ENCODE measurements at places on chromosomes 7 and 10. TPM values are rescaled to one million over a fixed set of nuclear protein-coding genes. Genes with fewer than 3 reads are reported as not detected.

DNA sequence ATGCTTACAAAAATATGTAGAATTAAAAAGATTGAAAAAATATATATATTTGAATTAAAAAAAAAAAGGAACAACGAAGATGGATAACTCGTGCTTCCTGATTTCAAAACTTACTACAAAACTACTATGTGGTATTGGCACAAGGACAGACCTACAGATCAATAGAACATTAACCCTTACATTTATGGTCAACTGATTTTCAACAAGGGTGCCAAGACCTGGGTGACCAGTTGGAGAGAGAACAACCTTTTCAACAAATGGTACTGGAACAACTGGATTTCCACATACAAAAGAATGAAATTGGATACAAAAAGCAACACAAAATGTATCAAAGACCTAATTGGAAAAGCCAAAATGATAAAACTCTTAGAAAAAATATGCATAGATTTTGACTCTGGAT lies 10.1 kb downstream of the AP3M1 start:
- H3K4me3 ChIP-seq, result no peak overlapping the region
- DNase-seq, result no peak
- H3K27ac ChIP-seq, result no peak overlapping the region
- H3K4me1 ChIP-seq, result 0 out of 2 replicates have a peak, but pooled peaks cover under 1% of the 10 kb centered on the region

PRSS2 gene
- total RNA-seq, result 0.40 TPM

DNA sequence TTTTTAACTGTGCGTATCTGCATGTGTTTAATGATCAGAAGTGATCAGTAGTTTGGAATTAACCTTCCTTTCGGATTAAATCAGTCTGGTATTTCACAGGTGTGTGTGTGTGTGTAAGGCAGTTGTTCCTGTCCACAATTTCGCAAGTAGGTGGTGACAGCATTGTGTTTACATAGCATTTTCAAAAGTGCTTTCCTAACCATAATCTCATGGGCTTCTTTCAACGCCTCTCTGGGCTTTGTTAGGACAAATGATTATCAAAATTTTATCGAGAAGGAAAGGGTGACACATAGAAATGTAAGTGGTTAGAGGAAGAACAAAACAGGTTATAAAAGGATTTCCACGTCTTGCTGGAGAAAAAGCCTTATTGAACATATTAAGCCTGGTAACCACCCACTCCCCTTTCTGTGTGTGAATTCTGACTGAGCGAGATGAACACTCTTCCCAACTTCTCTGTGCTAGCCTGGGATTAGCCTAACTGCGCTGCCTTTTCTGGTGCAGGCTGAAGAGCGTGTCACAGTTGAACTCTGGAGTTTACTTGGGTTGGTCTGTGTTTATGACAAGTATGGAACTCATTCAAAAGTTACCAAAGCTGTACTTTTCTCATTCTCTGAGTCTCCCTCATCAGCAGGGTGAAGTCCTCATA lies 292.3 kb upstream of the PITRM1 start:
- no peaks in the 10 kb centered on the region for H3K27me3 ChIP-seq
- H3K36me3 ChIP-seq, result no peaks in the 10 kb centered on the region
- DNase-seq, result peak; percentile 25
- peaks cover 42% of the 10 kb centered on the region for H3K4me1 ChIP-seq
- peak overlapping the region; percentile 89 for H3K27ac ChIP-seq

DNA sequence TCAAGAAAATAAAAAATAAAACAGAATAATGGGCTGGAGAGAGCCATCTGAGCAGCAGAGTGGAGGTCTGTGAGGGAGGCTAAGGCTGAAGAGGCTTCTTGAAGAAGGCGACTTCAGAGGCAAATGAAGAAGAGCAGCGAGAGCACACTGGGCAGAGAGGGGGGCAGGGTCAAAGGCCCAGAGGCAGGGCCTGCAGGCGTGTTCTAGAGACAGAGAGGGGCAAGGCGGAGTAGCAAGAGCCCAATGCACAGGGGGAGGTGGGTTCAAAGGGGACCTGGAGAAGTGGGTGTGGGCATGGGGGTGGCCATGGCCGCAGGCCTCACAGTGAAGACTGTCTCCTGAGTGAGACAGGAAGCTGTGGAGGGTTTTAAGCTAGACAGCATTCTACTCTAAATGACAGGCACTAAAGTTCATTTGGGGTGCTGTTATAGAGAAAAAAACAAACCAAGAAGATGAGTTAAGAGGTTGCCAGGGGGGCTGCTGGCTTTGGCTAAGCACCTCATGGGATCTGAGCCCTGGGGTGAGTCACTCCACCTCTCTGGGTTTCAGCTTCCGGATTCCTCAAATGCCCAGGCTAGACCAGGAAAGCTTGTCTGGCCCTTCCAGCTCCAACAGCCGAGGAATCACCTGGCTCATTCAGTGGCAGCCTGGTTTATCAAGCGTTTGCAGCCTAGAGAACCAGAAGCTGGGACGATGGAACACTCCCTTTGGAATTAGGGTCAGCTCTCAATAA lies 81.7 kb downstream of the DLG5 start:
- H3K4me1 ChIP-seq, result peaks cover 30% of the 10 kb centered on the region
- peaks cover 48% of the 10 kb centered on the region for H3K36me3 ChIP-seq
- H3K27ac ChIP-seq, result peak overlapping the region; percentile 36
- no peak overlapping the region for H3K4me3 ChIP-seq

GRCh38 chr10:24340883-24341282 lies 131.9 kb downstream of the KIAA1217 start:
- H3K27me3 ChIP-seq, result no peaks in the 10 kb centered on the region
- peaks cover 26% of the 10 kb centered on the region for H3K4me1 ChIP-seq
- no peak overlapping the region for H3K4me3 ChIP-seq
- H3K27ac ChIP-seq, result no peak overlapping the region
- DNase-seq, result no peak

ZPBP gene
- not detected for total RNA-seq

DNA sequence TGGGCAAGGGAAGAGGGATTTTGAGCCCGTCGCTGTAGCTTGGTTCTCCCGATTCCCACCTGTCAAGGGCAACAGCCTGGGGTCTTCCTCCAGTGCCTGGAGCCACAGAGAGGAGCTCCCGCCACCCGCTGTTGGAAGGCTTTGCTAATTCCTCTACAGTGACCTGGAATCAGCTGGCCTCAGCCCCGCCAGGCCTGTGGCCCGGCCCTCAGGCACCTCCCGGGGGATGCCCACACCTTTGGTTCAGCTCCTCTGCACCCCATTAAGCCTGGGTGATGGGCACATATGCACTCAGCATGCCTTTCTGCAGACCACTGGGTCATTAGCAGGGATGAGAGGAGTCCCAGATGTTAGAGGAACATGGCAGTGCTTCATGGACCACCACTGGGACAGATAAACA lies 121.4 kb upstream of the MKI67 start:
- H3K36me3 ChIP-seq, result no peaks in the 10 kb centered on the region
- DNase-seq, result no peak

GRCh38 chr10:5449227-5449626 lies 36.9 kb downstream of the NET1 start:
- H3K27ac ChIP-seq, result no peak overlapping the region
- DNase-seq, result no peak
- peaks cover 36% of the 10 kb centered on the region for H3K36me3 ChIP-seq
- H3K4me3 ChIP-seq, result peak overlapping the region; percentile 92

- H3K4me3 ChIP-seq, result peak overlapping the region; percentile 75
- peaks cover 17% of the 10 kb centered on the region for H3K27me3 ChIP-seq
- peak; percentile 74 for DNase-seq
- H3K4me1 ChIP-seq, result peaks cover 16% of the 10 kb centered on the region
- no peaks in the 10 kb centered on the region for H3K36me3 ChIP-seq
These were observed 884 bp downstream of the ICA1 start for GRCh38 chr7:8260871-8261694.

VAX1 gene
- 0.98 TPM for total RNA-seq

- no peak overlapping the region for H3K27ac ChIP-seq
- no peak for DNase-seq
- no peaks in the 10 kb centered on the region for H3K27me3 ChIP-seq
- no peaks in the 10 kb centered on the region for H3K36me3 ChIP-seq
These were observed 149.3 kb downstream of the NXPH1 start for GRCh38 chr7:8582728-8583127.

GRCh38 chr10:44396671-44397191 lies 11.8 kb upstream of the CXCL12 start:
- no peaks in the 10 kb centered on the region for H3K36me3 ChIP-seq
- no peak overlapping the region for H3K4me3 ChIP-seq
- no peaks in the 10 kb centered on the region for H3K4me1 ChIP-seq
- no peak overlapping the region for H3K27ac ChIP-seq
- DNase-seq, result no peak

DNA sequence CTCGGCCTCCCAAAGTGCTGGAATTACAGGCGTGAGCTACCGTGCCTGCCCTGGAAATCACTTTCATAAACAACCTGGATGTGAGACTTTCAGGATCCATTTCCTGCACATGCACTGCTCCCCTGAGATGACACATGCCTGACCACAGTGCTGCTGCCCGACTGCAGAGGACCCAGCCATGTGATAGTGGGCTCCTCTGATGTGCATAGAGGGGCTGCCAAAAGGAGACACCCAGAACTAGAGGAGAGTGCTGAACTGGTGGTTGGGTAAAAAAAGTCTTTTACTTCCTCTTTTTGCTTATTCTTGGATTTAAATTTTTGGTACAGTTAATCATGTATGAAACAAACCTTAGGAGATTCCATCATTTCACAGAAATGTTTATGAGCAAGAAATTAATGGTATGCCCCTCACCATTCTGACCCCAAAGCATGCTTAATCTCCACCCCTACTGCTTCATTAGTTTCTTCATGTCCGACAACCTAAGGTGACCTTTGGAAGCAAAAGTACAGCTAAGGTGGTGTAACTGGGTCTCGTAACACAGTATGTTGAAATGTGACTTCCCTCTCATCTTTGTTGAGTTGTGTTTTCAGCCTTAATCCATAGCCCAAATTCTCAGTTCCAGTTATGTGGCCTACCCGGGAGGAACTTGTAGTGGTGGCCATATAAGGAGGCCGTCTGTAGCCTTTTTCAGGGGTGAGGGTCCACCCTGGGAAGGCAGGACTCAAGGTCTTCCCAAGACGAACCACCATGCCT lies 111.1 kb downstream of the RNF216 start:
- no peaks in the 10 kb centered on the region for H3K4me1 ChIP-seq
- no peak overlapping the region for H3K4me3 ChIP-seq
- H3K27ac ChIP-seq, result no peak overlapping the region
